Left lobe of liver (tissue), 2 donors: ENCODE measurements at places on chromosomes 6 and 20. TPM values are rescaled to one million over a fixed set of nuclear protein-coding genes. Genes with fewer than 3 reads are reported as not detected.

DNA sequence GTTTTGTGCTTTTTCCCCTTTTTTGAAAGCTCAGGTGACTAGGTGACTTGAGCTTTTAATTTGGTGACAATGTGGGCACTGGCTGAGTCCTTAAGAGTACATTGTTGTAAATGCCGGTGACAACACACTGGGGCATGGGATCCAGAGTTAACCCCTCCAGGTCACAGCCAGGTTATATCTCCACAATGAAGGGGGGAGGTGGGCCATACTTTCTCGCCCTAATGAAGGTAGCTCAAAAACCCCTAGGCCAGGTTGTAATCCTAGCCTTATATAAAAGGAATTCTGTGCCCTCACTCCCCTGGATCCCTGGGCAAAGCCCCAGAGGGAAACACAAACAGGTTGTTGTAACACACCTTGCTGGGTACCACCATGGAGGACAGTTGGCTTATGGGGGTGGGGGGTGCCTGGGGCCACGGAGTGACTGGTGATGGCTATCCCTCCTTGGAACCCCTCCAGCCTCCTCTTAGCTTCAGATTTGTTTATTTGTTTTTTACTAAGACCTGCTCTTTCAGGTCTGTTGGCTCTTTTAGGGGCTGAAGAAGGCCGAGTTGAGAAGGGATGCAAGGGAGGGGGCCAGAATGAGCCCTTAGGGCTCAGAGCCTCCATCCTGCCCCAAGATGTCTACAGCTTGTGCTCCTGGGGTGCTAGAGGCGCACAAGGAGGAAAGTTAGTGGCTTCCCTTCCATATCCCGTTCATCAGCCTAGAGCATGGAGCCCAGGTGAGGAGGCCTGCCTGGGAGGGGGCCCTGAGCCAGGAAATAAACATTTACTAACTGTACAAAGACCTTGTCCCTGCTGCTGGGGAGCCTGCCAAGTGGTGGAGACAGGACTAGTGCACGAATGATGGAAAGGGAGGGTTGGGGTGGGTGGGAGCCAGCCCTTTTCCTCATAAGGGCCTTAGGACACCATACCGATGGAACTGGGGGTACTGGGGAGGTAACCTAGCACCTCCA, 2.2 kb upstream of the VEGFA start:
- DNase-seq: no peak

TUBB2B gene
- 2.1 TPM for total RNA-seq

DNA sequence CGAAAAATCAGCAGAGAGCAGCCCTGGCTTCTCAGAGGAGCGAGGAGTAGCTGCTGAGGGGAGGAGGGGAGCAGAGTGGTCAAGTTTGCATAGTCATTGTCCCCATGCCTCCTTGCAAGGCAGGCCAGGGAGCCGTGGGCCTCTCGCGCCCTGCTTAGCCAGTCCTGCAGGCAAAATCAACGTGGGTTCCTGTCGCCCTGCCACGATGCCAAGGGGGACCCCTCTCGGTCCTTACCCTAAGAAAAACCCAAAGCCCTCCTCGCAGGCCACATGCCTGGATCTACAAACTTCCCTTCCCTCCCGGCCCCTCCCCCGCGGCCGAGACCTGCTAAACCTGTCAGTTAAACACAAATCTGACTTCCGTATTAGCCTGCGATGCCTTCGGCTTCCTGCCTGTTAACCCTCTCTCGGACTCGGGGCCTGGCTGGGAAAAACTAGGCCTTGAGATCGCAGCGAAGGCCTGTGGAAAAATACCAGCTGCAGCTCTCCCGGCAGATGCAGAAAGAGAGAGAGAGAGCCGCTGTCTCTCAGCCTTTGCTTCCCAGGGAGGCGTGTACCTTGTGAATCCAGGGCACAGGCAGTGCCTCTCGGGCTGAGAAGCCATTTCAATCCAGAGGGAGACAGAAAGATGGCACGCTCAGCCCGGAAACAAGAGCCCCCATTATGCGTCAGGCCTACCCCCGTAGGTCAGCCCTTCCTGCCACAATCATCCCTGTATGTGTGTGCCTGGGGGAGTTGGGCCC, 968 bp upstream of the ZMYND8 start:
- DNase-seq: peak; percentile 88

- no peak for DNase-seq
These were observed 43.0 kb upstream of the TMEM200A start for GRCh38 chr6:130322673-130323268.

- DNase-seq: no peak
These were observed 51.9 kb downstream of the UNC5CL start for GRCh38 chr6:40986921-40987819.

DNA sequence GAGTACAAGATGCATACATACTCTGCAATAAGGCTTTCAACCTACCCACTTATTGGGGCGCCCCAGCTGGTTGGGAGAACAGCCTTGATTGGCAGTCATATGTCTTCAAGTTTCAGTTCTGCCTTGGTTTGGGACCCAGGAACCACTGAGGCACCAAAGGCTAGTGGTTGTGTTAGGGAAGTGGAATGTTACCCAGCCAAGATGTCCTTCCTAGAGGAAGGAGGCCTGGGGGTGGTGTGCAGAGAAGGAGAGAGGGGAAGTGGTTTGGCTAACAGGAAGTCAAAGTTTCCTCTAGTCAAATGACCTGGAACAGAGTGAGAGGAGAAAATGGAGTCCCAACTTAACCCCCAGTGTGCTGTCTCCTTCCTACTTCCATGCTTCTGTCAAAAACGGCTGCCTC, 59.4 kb downstream of the CD164 start:
- DNase-seq: no peak

SPDEF gene
- total RNA-seq: 0.15 TPM

FERMT1 gene
- total RNA-seq: 0.23 TPM

DNA sequence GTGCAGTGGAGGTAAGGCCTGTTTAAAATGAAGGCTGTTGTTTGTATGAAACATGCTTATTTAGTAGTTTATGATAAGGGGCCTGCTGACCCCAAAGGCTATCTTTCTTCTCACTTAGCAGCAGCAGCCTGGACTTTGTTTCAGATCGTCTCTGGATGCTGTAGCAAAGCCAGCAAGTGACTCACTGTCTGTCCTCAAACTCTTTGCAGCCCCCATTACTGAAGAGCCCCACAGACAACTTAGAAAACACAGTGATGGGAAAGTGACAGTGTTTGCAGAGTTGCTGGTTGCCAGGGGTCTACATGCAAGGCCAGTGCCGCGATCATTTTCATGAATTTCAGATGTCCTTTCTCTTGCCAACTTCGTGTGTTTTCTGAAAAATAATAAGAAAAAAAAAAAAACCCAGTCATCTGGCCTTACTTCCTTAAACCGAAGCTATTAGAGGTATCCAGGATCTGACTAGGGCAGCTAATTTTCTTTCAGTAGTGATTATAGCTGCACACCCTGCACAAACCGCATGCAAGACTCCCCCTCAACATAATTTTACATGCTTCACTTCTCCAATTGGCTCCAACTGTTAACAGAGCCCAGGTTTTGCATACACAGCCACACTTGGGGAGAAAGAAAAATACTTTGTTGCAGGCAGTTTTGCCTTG, 11.6 kb upstream of the F13A1 start:
- DNase-seq: no peak

GRCh38 chr20:17896771-17897369, 71.7 kb downstream of the SNX5 start:
- no peak for DNase-seq

GRCh38 chr6:24927985-24928745, 7.6 kb downstream of the RIPOR2 start:
- DNase-seq: no peak

- DNase-seq: no peak
These were observed 6.3 kb upstream of the FOXF2 start for GRCh38 chr6:1382883-1383728.

DNA sequence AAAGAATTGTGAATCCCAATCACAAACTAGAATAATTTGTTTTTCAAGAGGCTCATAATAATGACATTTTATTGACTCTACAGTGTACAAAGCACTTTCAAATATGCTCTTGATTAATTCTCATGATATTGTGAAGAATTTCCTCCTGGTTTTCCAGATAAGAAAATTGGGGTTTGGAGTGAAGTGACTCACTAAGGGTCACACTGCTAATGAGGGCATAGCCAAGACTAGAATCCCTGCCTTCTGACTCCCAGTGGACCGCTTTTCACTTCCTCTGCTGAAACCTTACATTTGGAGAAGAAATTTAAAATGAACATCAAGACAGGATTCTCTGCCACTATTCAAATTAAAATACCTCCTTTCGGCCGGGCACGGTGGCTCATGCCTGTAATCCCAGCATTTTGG, 38.3 kb upstream of the LTV1 start:
- DNase-seq: no peak

DNA sequence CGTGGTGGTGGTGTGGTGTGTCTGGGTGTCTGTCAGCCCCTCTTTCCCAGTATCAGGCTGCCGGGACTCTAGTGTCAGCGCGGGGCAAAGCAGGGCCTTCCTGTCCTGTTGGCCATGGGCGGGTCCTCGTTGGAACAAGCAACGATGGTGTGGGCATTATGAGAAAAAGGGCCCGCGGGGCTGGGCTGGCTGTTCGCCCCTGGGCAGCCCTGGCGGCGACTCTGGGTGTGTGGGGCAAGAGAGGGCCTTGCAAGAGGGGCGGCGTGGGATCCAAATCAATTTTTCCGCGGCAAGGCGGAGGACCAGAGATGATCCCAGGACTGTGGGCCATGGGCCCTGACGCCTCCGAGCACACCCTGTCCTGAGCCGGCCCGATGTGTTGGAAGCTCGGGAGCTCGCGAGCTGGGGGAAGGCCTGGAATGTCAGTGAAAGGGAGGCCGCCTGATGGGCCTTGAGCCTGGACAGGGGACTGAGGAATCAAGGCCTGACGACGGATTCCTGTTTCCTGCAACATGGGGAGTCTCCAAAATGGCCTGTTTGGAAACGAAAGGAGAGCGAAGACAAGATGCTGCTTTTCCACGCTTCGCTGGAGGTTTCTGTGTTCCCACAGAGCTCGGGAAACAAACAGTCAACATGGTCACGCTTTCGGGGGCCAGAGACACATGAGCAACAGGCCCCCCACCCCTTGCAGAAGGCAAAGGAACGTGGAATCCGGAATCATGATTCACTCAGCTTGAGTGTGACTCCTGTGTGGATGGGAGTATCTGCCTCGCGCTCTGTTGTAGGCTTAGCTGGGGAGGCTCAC, 364.7 kb upstream of the DEFB115 start:
- DNase-seq: no peak

GRCh38 chr6:89267918-89268317, 47.2 kb downstream of the GABRR2 start:
- DNase-seq: peak; percentile 2

STXBP5 gene
- 3.7 TPM for total RNA-seq

GRCh38 chr6:169738204-169738975, 13.0 kb downstream of the DYNLT2 start:
- DNase-seq: no peak

- no peak for DNase-seq
These were observed 70.3 kb downstream of the HIVEP2 start for GRCh38 chr6:142874676-142875075.

DNA sequence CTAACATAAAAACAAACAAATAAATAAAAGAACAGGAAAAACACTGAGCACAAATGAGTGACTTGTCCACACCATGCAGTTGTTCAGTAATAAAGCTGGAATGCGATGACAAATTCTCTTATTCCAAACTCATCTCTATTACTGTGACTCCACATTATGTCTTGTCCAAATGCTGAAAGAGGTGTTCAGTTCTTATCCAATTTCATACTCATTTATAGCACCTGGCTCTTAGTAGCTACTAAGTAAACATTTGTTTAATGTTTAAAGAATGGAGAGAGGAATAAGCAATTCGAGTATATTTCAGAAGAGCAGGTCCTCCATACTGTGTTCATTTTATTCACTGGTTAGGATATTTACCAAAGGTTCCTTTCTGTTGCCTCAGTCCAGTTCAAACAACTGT, 439.0 kb upstream of the JAG1 start:
- no peak for DNase-seq

BCAS4 gene
- 0.83 TPM for total RNA-seq

CST4 gene
- not detected for total RNA-seq

DNA sequence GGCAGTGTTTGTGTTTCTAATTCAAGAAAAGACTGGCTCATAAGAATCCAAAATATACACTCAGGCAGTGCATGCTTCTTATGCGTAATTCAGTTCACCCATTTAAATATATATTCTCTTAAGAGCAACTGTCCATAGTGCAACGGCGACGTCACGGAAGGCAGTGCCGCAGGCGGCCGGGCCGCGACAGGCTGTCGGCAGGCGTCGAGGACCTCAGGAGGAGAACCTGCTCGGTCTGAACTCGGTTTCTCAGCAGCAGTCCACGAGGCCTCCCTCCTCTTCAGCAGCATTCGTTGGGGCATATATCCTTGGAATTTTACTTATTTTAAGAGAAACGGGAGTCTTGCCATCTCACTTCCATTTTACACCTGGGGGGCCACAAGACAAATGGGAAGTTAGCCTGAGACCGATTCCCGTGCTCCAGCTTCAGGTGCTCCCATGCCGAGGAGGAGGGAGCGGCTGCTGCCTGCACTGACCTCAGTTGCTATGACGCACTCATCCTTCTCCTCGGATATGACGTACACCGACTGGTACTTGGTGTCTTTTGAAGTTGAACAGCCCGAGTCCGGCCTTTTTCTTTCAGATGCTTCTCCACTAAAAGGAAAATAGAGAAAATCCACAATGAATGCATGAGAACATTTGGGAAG, 8.2 kb downstream of the DLL1 start:
- DNase-seq: no peak

NHLRC1 gene
- total RNA-seq: 2.8 TPM

ZSCAN23 gene
- 0.40 TPM for total RNA-seq

BPIFB4 gene
- total RNA-seq: not detected

DNA sequence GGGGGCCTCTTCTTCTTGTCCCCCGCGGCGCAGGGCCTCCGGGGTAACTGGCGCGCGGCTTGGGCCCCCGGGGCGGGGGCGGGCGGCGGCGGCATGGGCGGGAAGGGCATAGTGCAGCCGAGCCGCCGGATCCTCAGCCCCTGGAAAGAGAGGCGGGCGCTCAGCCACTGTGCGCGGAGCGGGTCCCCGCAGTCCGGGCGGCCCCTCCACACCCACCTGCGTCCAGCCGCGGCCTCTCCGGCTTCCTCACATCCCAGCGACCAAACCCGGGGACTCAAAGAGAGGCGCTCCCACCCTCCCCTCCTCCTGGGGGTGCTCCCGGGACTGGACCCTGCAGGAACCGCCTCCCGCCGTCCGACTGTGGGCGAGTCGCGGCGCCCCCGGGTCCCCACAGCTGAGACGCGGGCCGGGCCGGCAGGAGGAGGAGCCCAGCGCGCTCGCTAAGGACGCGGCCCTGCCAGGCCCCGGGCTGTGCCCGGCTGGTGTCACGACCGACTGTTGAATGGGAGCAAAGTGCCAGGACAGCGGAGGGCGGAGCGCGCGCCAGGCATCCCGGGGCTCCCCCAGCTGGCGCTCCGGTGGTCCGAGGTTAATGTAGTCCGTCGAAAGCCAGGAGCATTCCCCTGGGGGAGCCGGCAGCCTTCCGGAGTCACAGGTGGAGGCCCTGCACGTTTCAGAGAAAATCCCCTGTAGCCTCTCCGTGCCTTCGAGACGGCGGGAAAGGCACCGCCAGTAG, at the start of gene PRR18:
PRR18 (minus strand) TSS at position 360 of the 736 bp plus-strand sequence; CDS start at position 110, 250 bp downstream.
- DNase-seq: peak; percentile 73

DNA sequence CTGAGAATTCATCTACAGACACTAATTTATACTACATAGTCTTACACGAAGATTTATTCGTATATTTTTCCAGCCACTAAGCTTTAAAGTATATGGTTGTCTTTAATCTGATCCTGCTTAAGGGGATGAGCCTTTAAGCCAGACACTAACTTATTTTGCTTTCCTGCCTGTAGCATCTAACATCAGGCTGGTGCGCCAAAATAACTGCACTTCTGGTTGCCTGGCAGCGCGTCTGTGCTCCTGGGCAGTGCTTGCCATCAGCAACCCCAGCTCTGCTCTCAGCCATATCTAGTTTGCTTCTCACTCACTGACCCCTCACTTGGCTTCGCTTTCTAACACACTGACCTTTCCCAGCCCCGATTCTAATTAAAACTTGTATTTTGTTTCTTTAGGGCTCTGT, 21.8 kb downstream of the HMGCLL1 start:
- no peak for DNase-seq

SNRPB gene
- total RNA-seq: 30.0 TPM

SAPCD1 gene
- total RNA-seq: 0.73 TPM
